ENCODE measurements at places on chromosomes 7 and 10.

DNA sequence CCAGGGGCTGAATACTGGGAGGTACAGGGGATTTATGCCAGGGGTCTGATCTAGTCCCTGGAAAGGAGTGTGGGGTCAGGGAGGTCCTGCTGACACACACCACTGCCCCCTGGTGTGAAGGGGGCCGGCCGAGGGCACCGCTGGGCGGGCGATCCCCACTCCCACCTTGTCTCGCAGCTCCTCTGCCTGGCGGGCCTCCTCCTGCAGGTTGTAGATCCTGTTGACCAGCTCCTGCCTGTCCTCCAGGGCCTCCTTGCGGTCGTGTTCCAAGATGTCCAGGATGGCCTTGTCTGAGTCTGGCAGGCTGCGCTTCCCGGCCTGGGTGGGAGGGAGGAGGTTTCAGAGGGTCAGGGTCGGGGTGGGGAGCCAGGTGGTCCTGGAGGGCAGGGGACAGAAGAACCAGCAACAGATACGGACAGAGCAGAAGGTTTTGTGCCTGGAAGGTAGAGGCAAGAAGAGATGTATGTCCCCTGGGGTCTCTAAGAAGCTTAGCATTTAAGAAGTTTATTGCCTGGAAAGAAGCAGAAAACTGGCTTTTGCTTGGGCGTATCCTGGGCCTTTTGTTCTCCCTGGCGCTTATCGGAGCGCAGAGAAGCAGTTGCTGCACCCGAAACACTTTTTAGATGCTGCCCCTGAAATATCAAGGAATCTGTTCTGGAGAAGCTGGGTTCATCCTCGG, 94.5 kb upstream of the GNA12 start:
- no peak for DNase-seq

GRCh38 chr10:52466464-52466863, 152.4 kb downstream of the DKK1 start:
- no peak for DNase-seq

- DNase-seq: peak; percentile 81
Observed at GRCh38 chr10:50937230-50937907, 51.9 kb upstream of the A1CF start.

DNA sequence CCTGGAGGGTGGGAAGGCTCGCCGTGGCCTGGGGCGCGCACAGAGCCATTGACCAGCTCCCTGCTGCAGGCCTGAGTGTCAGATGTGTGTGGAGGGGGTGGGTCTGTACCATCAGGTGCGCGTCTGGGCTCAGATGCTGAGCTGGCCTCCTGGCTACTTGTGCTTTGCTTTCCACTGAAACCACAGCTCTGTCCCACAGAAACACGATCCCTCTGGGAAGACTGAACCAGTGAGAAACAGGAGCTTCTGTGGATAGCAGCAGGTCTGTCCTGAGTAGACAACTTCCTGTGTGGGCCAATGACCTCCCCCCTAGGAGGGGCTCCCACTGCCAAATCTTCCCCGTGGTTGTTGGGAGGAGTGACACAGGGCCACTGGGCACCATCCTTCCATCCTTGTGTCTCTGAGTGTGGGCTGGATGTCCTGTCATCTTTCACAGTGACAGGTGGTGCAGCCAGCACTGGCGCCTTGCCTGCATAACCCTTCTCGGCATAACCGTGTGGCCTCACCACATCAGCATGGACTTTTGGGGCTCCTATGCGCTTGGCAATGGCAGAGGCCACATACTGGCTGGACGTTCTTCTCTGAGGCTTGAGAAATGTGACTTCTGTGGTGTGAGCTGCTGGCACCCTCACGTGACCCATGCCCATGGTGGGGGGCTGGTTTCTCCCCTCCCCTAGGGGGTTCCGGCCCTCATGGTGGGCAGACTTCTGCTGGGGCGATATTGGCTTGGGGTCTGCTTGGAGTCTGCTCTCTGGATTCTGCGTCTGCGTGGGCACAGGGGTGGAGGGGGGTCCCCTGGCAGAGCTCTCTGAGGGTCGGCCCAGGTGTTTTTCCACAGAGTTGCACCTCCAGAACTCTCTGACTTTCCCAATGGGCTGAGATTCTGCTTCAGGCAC, 245.5 kb upstream of the GRB10 start:
- no peak for DNase-seq

- peak; percentile 53 for DNase-seq
Observed at GRCh38 chr7:46089281-46089680, 168.2 kb upstream of the IGFBP3 start.

GRCh38 chr10:114233482-114233881, 5.6 kb upstream of the VWA2 start:
- no peak for DNase-seq

GRCh38 chr10:92834986-92835385, 13.3 kb upstream of the EXOC6 start:
- DNase-seq: peak; percentile 61

- DNase-seq: no peak
Observed at GRCh38 chr7:129781928-129782817, 170.6 kb downstream of the UBE2H start.

DNA sequence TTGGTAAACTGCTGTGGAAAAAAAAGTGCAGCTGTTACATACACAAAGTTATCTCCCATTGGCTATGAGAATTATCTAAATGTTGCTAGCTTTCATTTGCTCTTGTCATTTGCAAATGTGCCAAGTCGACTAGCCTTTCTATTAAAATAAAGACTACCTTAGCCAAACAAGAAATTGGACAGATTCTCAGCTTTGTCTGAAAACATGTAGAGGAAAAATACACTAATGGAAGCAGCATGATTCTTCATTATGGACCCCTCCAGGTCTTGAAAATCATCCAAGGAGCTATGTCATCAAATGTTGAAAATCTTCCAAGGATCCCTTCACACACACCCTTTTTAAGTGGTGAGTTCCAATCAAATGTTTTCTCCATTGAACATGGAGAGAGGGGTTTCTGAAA, 237.7 kb downstream of the ETV1 start:
- no peak for DNase-seq

- DNase-seq: peak; percentile 89
Observed at GRCh38 chr7:1537535-1538412, 7.3 kb downstream of the MAFK start.

GRCh38 chr10:67327626-67328535, 368.1 kb downstream of the CTNNA3 start:
- no peak for DNase-seq

DNA sequence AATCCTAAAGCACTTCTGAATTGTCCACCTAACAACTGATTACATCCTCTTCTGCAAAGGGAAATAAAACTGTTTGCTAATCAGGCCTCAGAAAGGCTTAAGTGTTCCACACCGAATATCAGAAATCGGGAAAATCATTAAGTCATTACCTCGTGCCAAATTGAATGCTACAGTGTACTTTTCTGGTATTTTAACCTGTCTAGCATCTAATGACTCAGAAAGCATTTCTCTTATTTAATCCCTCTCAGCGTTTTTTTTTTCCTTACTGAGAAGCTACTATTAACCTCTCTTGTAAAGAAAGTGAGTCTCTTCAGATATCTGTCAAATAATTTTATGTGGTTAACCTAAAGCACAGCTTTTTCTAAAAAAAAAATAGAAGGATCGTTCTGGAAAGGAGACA, 28.6 kb downstream of the VIM start:
- DNase-seq: peak; percentile 38

- DNase-seq: no peak
Observed at GRCh38 chr7:2813350-2814185, 30.5 kb downstream of the GNA12 start.

- DNase-seq: no peak
Observed at GRCh38 chr7:67344481-67345193, 348.0 kb downstream of the TYW1 start.

DNA sequence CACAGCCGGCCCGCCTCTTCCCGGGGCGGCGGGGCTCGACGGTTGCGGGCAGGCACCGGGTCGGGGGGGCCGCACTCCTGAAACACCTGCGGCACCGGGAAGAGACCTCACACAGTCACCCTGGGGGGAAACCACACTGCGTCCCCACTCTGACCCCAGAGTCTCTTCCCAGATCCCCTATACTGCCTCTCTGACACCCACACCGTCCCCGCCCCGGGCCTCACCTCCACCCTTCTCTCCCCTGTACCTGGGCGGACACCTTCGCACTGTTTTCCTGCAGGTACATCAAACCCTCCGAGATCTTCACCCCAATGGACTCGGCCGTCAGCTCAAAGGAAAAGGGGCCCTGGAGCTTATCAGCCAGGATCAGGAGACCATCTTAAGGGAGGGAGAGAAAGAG, 3.4 kb upstream of the GAL3ST4 start:
- no peak for DNase-seq

DNA sequence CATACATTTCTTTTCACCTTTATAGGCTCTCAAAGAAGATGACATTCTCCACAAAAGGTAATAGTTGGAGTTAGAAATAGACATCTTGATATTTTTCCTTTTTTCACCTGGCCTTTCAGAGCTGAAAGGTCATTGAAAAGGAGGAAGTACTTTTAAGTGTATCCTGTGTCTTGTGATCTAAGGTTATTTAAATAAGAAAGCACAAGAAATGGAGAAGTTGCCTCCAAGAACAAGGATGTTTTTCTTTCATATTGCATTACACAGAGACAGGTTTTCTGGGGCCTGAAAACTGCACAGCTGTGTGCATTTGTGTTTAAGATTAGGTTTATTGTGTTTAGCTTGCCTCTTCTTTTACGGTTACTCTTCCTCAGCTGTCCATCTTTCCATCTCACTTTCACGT, 103.4 kb upstream of the SEMA3D start:
- no peak for DNase-seq

DNA sequence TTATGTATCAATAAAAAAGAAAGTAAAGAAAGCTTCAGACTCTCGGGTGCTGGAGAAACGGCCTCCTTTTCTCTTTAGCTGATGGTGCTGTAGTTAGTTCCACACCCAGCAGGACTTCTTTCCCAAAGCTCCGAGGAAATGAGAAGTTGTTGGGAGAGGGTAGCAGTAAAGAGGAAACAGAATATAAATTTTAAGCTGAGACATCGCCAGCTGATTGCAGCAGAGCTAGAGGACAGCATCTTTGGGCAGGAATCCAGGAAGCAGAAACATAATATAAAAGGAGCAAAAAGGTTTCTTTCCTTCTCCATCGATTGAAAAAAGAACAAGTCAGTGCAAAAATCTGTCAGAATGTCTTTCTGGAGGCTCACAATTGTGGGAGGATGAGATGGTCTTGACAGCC, 616.9 kb upstream of the FOXK1 start:
- DNase-seq: peak; percentile 11

GRCh38 chr7:27214239-27214950, 14.5 kb upstream of the HOXA13 start:
- no peak for DNase-seq

All from adipocyte (in vitro differentiated cells).